Midbrain (tissue), 1 donor: ENCODE measurements at places on chromosomes 7 and 10.

GRCh38 chr7:137731436-137731835 lies 115.3 kb downstream of the DGKI start:
- DNase-seq, result no peak

GRCh38 chr10:131318814-131319213 lies 7.3 kb upstream of the TCERG1L start:
- DNase-seq, result no peak

- DNase-seq, result peak; percentile 52
Measured at GRCh38 chr7:33109005-33109757, at the start of gene RP9. TSS of gene RP9 (minus strand) at chr7:33109404. CDS start at chr7:33109372, 32 bp downstream.

GRCh38 chr7:31133497-31133896 lies 81.4 kb downstream of the ADCYAP1R1 start:
- no peak for DNase-seq

DNA sequence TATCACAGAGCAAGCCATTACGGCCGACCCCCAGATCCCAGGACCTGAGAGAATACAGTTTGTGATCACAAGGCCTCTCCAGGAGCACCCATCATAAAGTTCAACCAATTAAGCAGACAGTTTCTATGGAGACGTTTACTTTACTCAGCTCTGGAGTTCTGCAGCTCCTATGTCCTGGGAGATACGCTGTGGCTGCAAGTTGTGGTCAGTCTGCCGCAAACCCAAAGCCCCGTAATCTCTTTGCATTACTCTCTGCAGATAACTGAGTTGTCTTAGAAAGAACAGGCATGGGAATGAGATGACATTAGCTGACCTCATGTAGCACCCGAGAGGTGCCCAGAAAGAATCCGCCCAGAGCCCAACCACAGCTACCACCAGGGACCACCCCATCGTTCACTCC lies 305.1 kb downstream of the FGFR2 start:
- DNase-seq, result no peak

DNA sequence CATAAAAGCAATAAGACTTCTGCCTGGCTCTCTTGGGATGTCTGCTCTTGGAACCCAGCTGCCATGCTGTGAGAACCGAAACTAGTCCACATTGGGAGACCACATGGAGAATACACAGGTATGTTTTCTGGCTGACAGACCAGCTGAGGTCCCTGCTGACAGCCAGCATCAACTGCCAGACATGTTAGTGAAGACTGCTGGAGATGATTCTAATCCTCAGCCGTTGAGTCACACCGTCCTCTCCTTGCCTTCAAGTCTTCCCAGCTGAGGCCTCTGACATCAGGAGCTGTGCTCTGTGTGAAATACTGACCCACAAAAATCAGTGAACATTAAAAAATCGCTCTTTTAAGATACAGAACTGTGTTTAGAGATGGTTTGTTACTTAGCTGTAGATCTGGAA lies 36.9 kb upstream of the AGR2 start:
- DNase-seq, result no peak

DNA sequence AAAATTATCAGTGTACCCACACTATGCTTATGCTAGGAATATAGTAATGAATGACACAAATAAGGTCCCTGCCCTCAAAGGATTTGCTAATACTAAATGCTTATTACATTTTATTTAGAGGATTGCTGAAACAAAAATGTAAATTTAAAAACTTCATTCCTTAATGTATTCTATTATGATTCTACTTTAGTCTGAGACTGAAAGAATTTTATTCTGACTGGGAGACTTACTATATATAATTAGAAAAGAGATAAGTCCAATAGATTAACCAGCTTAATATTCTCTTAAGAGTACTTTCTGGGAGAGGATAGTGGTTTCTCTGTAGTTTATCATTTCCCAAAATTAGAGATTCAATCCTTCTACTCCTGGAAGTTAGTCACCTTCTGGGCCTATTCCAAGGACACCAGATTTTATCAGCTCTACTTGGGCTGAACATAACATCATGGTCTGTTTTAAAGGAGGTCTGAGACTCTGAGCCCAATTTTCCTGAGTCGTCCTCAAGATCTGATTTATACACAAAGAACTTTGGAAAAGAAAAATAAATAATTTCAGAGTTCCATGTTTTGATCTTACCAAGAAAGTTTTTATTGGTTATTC lies 41.1 kb downstream of the ASZ1 start:
- no peak for DNase-seq

DNA sequence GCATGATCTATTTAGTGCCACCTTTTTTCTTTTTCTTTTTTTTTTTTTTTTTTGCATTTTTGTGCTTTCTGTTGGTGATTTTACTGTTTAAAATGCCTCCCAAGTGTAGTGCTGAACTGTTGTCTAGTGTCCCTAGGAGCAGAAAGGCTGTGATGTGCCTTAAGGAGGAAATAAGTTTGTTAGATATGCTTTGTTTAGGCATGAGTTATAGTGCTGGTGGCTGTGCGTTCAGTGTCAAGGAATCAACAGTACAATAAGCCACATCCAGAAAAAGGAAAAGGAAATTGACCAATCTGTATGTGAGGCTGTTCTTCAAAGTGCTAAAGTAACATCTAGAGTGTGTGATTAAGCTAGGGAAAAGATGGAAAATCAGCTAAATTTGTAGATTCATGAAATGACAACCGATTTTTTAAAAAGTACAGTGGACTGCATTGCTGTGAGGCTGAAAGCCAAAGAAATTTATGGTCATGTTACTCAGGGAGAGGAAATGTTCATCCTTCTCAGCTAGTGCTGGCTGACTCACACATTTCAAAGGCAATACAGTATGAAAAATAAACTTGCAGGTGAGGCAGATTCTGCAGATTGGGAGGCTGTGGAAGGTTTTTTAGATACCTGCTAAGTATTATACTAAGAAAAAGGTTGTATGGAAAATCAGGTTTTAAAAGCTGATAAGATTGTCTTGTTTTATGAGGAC lies 122.7 kb upstream of the ADCY1 start:
- no peak for DNase-seq

- no peak for DNase-seq
Measured at GRCh38 chr10:131915990-131916766, 15.4 kb downstream of the PPP2R2D start.

GRCh38 chr7:91235211-91235832 lies 28.9 kb upstream of the FZD1 start:
- no peak for DNase-seq

DNA sequence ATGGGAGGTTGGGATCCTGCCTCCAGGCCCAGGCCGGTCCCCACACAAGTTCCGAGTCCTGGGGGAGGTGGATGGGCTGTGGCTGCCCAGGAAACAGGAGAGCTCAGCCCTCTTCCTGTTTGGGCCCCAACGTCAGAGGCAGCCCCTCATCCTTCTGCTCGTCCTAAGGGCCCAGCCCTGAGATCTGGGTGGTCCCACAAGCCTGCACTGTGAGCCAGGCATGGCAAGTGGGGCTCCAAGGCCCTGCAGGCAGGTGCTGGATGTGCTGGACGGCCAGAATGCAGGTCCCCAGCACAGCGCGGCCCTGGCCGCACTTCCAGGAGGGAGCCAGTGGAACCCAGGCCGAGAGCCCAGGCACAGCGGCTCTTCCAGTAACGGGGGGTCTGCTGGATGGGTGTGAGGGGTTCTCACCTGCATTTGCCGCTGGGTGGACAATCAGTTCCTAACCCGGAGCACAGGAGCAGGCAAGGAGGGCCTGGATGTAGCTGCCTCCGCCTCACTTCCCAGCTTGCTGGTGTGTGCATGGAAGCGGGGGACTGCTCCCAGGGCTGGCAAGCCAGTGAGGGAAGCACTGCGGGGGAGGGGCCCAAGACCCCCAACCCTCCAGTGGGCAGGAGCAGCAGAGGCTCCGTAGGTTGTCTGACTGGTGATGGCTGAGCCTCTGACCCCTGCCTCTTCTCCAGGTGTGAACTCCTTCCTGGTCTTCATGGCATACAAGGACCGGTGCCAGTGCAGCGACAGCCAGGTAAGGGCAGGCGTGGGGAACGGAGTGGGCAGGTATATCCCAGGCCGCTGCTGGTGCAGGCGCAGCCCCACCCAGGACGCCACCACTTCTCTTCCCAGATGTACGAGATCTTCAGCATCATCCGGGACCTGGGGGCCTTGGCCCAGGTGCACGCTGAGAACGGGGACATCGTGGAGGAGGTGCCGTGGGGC lies 9.7 kb downstream of the DPYSL4 start:
- DNase-seq, result no peak

DNA sequence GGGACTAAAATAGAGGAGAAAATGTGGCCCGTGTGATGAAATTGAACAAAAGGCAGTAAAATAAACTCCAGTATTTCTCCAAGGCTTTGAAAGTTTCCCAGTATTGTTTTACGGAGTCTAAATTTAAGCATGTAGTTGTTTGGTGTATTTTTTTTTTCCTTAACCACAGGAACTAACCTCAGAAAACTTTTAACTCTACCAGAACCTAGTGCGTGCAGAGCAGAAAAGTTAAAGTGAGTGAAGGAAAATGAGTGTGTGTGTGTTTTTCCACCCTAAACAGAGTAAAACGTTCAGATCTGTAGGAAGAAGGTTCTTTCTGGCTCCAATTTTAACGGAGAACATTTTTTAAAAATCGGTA lies 812 bp downstream of the PROSER2 start:
- DNase-seq, result no peak

DNA sequence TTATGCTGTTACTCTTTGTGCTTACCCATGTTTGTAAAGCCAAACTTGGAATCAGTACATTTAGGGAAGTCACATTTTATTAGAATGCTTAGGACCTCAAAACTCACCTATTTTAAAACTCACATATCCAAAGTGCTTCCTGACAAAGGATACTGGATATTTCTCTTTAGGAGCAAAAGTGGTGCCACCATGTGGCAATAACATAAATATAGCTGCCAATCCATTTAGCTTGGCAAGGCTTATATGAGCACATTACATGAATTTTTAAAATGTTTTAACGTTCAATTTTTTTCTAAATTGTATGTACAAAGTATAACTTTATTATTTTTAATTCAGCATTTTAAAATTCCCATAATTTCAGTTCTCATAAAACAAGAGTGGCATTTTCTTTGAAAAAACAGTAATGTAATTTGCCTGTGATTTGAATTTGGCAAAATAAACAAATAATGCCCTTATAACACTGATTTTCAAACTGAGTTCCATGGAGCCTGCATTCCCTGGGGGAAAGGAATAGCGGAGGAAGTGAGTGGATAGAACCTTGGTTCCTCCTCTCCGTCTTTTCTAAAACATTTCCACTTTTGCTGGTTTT lies 75.4 kb downstream of the HDAC9 start:
- DNase-seq, result peak; percentile 66

- DNase-seq, result no peak
Measured at GRCh38 chr10:21624951-21625350, 90.9 kb downstream of the MLLT10 start.

DNA sequence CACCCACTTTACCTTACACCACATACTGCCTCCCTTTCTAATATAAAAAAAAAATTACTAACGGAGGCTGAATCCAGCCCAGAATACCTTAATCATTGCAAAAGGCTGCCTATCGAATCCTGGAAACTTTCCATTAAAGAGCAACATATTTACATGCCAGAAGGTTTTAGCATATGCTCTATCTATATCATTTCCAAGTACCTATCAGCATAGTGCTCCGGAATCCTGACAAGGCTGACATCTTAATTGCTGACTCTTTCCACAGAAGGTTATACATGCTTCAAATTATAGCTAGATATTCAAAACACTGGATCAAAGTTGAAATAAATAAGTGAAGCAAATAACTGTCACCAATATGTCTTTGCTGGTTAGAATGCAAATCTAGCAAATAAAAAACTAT lies 170.9 kb upstream of the CDK1 start:
- no peak for DNase-seq

DNA sequence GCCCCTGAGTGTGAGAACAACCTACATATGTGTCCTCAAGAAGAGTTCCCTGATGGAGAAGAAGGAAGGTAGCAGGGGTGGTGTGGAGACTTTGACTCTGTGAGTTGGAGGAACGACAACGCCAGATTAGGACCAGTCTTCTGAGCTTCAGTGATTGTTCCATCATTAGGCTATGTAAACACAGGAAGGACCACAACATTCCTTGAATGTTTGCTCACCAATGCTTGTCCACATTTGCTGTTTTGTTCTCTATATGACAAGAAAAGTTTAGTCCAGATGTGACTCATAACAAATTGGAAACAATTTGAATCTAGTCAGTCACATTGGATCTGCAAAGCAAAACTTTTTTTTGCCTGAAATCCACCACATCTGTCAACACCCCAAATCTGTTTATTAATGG lies 62.7 kb downstream of the ENTPD1 start:
- no peak for DNase-seq

GRCh38 chr7:2758673-2759616 lies 70.9 kb downstream of the AMZ1 start:
- DNase-seq, result no peak

GRCh38 chr10:6269953-6270867 lies 67.5 kb downstream of the PFKFB3 start:
- no peak for DNase-seq

DNA sequence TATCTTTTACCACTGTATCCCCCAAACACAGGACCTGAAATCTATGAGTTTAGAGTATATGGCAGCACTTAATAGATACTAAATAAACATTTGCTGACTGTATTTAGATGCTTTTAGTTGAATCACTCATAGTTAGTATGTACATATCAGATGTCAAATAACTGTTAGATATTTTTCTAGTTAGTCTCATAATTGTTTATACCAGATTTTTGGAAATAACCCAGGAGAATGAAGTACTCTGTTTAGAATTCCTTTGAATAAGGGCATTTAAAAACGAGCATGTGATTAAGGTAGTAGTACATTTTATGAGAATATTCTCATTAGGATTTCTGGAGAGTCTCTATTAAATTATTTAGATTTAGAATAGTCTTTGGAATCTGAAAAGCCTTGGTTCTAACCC lies 22.3 kb upstream of the ZEB1 start:
- DNase-seq, result no peak
